ENCODE measurements at places on chromosomes 16 and 17.

DNA sequence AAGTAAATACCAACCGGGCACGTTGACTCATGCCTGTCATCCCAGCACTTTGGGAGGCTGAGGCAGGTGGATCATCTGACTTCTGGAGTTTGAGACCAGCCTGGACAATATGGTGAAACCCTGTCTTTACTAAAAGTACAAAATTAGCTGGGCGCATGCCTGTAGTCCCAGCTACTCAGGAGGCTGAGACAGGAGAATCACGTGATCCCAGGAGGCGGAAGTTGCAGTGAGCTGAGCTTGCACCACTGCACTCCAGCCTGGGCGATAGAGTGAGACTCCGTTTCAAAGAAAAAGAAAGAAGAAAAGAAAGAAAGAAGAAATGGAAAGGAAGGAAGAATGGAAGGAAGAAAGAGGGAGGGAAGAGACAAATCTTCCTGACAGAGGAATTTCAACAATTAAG, 108.7 kb downstream of the AHSP start:
- DNase-seq = no peak

DNA sequence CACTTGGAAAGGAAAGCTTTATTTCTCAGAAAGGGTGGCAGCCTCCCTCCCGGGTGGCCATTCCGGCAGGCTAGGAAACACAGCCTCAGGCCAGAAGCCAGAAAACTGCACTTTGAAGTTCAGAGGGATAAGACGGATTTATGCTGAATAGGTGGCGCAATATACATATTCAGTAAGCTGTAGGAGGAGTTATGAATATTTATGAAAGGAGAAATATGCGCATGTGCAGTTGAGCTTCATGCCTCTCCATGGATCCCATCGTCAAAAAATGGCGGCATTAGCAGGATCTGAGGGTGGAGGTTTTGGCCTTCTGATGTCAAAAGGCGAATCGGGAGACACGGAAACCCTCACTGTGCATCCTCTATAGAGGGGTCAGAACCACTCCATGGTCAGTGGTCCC, 82.3 kb downstream of the KATNIP start:
- DNase-seq = no peak

DNA sequence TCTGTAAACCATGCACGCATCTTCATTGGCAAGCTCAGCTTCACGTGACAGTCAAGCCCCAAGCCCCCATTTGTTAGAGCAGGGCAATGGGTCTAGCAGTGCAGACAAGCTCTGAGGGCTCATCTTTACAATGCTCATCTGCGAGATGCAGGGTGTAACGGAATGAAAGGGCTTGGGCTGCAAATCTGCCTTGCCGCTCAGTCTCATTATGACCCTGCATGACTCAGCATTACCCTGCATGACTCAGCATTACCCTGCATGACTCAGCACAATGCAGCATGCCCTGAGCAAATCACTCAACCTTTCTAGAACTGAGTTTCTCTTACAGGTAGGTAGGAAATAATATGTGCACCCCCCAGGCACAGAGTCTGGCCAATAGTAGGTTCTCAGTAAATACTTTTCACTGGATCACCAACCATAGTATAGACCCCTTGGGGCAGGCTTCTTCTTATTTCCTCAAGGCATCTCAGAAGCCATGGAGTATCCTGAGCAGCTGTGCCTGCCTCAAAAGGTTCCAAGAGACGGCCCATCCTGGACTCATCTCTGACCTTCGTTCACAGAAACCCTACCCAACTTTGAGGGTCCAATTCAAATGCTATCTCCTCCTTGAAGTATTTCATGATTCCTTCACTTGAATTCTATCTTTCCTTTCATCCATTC, 391.3 kb upstream of the CDH5 start:
- no peak for DNase-seq

DNA sequence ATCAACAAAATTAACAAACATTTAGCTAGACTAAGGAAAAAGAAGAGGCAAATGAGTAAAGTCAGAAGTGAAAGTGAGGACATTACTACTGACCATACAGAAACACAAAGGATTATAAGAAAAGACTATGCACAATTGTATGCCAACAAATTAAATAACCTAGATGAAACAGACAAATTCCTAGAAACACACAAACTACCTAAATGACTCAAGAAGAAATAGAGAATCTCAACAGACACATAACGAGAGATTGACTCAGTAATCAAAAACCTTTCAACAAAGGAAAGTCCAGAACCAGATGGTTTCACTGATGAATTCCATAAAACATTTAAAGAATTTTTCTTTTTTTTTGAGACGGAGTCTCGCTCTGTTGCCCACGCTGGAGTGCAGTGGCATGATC, 35.7 kb upstream of the MYLK3 start:
- DNase-seq = no peak

DNA sequence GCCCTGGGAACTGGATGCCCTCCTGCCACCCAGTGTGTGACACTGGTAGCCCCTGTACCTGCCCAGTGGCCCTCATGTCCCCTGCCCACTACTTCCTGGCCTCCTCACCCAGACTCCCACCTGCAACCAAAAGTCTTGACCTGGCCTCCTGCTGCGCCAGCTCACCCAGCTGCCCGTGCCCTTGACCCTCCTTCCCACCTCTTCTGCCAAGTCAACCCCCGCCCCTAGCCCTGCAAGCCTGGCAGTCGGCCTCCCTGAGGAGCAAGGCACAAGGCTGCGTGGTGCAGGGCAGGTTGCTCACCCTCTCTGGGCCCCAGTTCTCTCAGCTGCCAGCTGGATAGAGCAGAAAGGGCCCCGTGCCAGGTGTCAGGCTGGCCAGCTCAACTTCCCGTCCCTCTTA, 12.3 kb upstream of the FAM83G start:
- no peak for DNase-seq

DNA sequence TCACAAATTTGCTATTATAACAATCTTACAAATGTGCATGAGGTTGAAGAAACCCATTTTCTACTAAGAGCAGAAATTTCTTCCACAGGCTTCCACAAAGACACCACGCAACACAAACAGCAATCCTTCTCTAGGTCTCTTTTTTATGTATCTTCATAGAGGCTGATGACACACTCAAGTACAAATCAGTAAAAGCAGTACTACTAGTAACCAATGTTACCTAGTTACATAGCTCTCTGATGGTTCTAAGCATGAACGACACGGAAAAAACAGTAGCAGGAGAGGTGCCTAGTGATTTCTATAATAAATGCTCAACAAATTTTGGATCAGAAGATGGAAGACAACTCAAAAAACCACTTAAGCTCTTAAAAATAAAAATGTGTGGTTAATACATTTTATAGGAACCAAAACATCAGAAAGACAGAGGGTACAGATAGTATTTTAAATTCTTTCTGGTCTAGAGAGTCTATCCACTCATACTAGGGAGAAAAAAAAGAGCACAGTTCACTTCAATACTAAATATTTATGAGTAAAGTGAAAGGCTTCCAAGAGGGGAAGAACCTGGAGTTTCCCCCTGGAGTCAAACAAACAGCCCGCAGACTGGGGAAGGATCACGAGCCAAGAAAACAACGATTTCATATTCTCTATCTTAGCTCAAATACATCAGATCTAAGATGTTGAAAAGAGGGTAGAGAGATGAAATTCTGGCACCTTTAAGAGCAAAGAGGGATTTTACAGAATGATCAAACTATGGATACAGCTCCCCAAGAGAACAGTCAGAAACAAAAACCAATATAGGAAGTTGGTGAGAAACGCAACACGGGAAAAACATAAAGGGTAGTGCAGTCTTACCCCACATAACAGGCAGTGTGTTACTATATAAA, 40.2 kb downstream of the SMG6 start:
- DNase-seq = no peak

- peak; percentile 97 for DNase-seq
Observed at GRCh38 chr17:18857864-18858566, at the start of gene PRPSAP2. Gene PRPSAP2, plus strand, starts transcription at chr17:18858131. Its CDS starts 7,703 bp downstream, at chr17:18865834.

GRCh38 chr17:5892921-5893675, 177.1 kb upstream of the WSCD1 start:
- DNase-seq = no peak

DNA sequence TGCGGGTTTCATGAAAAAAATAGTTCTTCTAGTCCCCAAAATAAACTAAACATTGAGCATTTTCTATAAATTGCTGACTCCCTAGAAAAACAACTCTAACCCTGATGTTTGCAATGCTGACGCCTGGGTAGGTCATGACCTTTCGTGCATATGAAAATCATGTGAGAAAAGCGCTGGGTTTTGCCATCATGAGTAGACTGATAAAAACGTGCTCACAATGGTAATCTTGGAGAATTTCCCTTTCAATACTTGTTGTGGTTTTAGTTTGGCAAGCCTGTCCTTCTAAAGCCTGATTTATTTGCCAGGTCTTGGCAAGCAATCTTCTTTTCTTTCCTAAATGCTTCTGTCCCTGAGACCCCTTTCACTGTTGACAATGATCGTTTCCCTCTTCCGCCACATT, 4.0 kb upstream of the CLEC10A start:
- no peak for DNase-seq

DNA sequence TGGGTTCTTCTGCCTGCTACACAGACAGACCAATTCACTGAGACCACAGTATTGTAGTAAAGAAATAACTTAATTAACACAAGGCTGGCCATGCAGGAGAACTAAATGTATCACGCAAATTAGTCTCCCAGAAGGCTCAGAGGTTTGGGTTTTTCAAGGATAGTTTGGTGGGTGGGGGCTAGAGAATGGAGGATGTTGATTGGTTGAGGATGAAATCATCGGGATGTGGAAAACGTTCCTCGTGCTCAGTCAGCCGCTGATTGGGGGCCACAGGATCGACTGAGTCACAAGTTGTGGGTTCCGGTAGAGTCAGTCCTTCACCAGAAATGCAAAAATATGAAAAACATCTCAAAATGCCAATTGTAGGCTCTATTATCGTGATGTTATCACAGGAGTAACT, 18.7 kb downstream of the RHOT1 start:
- DNase-seq = no peak

GRCh38 chr17:33228548-33228947, 64.5 kb downstream of the ASIC2 start:
- no peak for DNase-seq

DNA sequence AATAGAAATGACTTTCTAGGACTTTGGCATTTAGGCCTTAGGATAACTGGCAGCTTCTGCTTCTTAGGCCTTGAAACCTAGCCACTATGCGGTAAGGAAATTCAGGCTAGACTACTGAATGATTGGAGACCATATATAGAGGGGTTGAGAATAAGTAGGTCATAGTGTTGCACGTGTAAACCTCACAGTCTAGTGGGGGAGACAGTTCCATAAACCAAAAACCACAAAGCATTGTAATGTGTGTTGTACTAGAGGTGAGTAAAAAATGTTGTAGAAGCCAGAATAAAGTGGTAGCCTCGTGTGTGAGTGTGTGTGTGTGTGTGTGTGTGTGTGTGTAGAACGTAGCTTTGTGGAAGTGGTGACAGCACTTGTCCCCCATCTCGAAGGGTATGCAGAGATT, 188.5 kb downstream of the MAP2K6 start:
- no peak for DNase-seq

GRCh38 chr16:71629278-71630016, 3.5 kb downstream of the MARVELD3 start:
- DNase-seq = no peak

GRCh38 chr17:5830921-5831320, 239.3 kb upstream of the WSCD1 start:
- no peak for DNase-seq

DNA sequence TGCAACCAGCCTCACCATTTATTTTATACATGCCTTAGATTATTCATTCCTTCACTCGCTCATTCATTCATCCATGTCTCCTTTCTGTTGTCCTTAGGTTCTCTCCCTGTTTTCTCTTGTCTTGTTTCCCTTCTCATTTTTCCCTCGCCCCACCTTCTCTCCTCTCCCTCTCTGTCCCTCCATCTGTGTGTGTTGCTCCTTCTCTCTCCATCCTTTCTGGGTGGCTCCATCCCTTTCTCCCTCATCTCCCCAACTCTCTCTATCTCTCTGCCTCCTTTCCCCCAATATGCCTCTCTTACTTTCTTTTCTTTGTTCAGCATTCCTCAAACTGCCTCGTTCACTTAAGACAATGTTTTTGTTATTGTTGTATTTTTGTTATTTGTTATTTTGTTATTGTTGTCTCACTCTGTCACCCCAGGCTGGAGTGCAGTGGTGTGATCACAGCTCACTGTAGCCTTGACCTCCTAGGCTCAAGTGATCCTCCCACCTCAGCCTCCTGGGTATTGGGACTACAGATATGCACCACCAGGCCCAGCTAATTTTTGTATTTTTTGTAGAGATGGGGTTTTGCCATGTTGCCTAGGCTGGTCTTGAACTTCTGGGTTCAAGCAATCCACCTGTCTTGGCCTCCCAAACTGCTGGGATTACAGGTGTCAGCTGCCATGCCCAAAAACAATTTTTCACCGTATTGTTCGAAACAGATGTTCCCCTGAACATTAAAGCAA, 14.4 kb downstream of the SOCS1 start:
- no peak for DNase-seq

DNA sequence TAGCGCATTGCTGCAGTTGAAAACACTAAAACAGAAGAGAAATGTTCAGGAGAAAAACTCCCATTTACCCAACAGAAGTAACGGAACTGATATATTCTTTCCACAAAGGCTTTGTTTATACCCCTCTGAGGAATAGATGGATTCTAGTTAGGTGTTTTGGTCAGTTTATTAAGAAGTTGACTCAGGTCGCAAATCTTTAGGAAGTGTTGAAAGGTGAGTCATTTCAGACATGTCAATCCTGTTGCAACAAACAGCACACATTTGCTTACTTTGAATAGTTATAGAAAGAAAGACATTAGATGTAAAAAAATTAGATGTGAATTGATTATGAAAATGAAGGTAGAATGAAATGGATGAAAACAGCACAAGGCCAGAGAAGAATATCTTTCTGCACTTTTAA, 941.0 kb downstream of the KCNJ2 start:
- DNase-seq = no peak

Measured in HAP-1 (cell line).